ENCODE measurements at places on chromosomes 11 and 22.

DNA sequence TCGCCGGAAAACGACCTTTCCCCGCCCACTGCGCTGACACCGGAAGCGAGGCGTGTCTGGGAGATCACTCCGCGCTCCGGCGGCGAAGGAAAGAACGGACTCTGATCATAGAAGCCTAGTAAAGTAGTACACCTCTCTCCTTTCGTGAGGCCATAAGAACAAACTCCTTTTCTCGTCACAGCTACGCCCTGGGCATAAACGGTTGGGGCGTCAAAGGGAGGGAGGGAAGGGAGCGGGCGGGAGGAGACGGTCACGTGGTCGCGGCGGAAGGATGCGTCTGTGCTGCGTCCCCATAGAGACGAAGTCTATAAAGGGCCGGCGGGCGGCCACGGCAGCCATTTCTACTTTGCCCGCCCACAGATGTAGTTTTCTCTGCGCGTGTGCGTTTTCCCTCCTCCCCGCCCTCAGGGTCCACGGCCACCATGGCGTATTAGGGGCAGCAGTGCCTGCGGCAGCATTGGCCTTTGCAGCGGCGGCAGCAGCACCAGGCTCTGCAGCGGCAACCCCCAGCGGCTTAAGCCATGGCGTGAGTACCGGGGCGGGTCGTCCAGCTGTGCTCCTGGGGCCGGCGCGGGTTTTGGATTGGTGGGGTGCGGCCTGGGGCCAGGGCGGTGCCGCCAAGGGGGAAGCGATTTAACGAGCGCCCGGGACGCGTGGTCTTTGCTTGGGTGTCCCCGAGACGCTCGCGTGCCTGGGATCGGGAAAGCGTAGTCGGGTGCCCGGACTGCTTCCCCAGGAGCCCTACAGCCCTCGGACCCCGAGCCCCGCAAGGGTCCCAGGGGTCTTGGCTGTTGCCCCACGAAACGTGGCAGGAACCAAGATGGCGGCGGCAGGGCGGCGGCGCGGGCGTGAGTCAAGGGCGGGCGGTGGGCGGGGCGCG lies at the start of gene ATF4:
TSS of gene ATF4 (plus strand) at position 337 of the 880 bp plus-strand sequence. CDS start 884 bp downstream, outside the sequence.
- DNase-seq, result peak; percentile 90

DNA sequence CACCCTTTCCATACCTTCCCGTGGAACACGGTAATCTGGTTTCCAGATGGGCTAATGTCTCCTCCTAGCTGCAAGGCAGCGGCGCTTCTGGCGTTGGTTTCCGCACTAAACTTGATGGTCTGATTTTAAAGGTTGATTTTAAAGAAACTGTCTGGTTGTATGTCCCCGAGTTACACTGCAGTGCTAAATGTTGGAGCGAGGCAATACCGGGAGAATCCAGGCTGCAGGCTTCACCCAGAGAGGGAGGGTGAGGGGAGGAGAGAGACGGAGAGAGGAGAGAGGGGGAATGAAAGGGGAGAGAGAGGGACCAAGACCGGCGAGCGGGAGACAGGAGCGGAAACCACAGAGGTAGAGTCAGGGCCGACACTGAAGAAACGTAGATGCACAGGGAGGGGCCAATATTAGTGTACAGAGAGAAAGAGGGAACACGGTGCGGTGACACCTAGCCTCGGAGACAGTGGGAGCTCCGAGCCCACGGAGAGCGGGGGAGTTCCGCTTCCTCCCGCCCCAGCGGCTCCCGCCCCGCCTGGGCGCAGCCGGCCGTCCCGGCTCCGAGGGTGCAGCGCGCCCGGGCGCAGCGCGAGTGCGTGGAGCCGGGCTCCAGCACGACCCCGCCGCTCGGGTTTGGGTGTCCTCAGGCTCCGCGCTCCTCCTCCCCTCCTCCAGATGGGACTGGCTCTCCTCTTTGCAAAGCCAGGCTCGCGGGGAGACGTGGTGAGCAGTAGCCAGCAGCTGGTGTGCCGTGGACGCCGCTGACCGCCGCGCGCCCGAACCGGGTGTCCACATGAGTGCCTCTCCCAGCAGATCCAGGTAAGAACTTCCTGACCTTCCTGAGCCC lies 71.9 kb upstream of the GRAMD1B start:
- peak; percentile 66 for DNase-seq

- DNase-seq, result no peak
Observed at GRCh38 chr11:101940901-101941520, 24.7 kb upstream of the ANGPTL5 start.

DNA sequence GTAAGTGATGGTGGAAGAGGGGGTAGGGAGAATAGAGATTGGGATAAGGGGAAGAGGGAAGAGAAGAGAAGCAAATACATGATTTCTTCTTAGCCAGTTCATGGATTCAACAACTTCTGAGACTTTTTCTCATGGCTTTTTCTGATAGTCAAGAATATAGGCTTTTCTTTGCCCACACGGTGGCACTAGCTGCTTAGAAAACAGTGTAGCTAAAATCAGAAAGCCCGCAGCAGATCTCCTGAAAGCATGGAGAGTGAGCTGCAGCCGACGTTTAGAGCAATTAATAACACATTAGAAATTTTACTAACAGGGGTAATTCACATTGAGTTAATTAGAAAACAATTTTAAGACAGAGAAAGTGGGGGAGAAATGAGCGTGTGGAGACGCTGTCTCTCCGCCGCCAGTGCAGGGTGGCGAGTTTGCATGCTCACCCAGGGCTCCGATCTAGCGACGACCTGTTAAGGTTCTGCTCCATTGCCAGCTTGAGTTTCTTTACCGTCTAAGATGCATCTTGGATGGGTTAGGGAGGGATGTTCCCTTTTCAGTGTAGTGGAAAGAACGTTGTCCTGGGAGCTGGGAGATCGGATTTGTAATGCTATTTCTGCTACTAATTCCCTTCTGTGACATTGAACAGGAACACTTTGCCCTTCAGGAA lies 3.3 kb upstream of the RAG1 start:
- DNase-seq, result peak; percentile 64

- DNase-seq, result no peak
Observed at GRCh38 chr11:60158636-60159035, 24.2 kb downstream of the MS4A6A start.

DNA sequence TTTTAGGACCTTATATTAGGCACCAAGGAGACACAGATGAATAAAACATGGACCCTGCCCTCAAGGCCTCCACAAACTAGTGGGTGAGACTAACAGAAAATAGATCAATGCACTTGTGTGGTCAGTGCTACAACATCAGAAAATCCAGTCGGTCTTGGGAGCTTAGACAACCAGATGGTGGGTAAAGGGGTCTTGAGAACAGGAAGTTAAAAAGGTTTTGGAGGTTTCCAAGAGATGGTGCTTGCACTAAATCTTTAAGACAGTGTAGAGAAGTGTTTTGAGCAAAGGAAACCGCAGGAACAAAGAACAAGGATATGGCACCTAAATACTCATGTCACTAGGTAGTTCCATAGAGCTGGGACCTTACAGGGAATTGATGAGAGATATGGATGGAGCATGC lies 56.2 kb downstream of the GALNT18 start:
- no peak for DNase-seq

DNA sequence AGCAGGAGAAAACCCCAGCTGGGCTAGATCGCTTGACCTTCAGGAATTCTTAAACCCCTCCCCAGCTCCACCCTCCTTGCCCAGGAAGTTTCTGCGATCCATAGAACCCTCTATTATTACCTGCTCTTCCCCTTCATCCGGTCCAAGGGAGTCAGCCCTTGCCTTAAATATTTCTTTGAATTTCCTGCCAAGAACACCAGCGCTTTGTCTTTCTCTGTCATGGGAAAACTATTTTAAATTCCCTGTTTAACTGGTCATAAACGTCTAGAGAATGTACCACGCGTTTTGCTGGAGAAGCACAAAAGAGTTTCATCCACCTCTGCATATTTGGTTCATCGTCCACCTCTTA lies 496 bp upstream of the TRAF6 start:
- DNase-seq, result no peak

DNA sequence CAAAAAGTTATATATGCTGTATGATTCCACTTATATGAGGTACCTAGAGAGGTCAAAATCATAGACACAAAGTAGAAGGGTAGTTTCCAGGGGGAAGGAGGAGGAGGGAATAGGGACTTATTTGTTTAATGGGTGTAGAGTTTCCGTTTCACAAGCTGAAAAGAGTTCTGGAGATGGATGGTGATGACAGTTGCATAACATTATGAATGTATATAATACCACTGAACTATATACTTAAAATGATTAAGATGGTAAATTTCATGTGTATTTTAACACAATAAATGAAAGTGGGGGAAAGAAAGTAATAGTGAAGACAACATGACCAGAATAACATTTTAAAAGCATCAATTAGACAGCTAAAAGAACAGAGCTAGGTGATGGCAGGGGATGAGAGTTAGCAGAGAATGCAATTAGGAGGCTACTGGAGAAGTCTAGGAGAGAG lies 51.2 kb downstream of the MRTFA start:
- DNase-seq, result no peak

- no peak for DNase-seq
Observed at GRCh38 chr22:38228873-38229740, 27.3 kb downstream of the MAFF start.

DNA sequence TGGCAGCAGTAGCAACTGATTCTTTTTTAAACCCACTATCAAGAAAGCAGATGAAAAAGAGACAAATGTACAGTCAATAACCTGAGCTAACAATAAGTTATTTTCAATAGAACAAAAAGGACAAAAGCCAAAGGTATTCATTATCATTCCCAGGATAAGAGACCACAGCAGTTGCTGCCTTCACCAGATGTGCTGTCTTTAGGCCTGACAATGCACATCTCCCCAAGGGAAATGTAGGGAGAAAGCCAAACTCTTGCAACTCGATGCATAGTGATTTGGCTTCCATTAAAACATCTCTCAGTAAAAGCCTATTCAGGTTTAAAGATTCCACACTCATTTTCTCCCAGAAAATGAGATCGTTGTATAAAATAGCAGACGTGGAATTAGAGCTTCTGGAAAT lies 210.7 kb downstream of the METTL15 start:
- no peak for DNase-seq

Measured in islet precursor cell (in vitro differentiated cells).